Left lung (tissue), 14 donors: ENCODE measurements at places on chromosomes 7 and 10. TPM values are rescaled to one million over a fixed set of nuclear protein-coding genes. Genes with fewer than 3 reads are reported as not detected.

GRCh38 chr10:131896403-131896802 is 4.4 kb upstream of the PPP2R2D start:
- no peak for DNase-seq

DNA sequence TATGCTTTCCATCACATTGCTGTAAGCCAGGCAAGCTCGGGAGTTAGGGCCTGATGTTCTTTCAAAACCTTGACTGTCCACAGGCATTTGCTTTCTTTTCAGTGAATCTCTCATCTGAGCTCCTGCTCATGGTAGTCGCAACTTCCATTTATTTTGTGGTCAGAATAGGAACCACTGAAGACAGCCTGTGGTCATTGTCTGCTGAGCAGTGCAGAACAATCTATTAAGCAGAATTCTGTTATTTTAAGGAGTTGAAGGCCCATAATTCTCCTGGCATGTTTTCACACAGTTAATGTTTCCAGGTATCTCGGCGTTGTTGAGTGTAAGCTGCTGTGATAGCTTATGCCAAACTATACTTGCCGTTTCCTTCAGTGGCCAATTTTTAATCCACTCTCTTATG is 491.1 kb upstream of the AKR1E2 start:
- DNase-seq, result no peak

DNA sequence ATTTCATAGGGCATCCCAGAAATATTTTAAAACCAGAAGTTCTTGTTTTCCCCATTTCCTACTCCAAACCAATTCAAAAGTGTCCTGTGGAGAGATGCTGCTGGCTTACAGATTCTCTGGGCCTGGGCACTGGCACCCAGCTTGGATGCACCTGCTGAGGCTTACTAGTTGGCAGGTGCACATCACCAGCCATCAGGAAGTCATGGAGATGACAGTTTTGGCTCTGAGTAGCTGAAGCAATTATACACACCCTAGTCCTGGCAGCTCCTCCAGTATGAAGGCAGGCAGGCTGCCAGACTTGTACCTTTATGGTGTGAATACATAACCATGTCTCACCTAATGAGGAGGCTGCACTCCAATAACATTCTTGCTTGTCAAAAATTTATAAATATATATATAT is 276.6 kb upstream of the GHITM start:
- DNase-seq, result no peak

GIMAP8 gene
- 26.0 TPM for polyA plus RNA-seq

GRCh38 chr7:19958309-19958896 is 185.0 kb upstream of the TMEM196 start:
- no peak for DNase-seq

DNA sequence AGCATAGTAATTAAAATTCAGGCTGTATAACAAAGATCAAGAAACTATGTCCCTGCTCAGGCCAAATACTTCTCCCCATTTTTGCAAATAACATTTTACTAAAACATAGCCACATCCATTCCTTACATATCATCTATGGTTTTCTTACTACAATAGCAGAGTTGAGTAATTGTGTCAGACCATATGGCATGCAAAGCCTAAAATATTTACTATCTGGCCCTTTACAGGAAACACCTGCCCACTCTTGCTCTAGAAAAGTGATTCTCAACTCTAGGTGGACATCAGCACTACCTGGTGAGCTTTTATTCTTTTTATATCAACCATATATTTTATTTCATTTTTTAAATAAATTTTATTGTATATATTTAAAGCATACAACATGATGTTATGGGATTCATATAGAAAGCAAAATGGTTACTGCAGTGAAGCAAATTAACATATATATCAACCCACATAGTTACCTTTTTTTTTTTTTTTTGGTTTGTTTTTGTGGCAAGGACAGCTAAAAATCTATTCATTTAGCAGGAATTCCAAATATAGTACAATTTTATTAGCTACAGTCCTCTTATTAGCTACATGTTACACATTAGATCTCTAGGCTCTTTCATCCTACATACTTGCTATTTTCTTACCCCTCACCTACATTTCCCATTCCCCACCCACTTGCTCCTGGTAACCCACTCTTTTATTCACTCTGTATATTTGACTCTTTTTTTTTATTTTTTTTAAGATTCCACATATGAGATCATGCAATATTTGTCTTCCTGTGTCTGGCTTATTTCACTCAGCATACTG is 19.6 kb downstream of the ABI1 start:
- DNase-seq, result no peak

CALN1 gene
- 0.27 TPM for polyA plus RNA-seq

PNLIP gene
- not detected for polyA plus RNA-seq
